ENCODE measurements at places on chromosomes 6 and 20. TPM values are rescaled to one million over a fixed set of nuclear protein-coding genes. Genes with fewer than 3 reads are reported as not detected.

ZNF334 gene
- polyA plus RNA-seq: 2.6 TPM

DNA sequence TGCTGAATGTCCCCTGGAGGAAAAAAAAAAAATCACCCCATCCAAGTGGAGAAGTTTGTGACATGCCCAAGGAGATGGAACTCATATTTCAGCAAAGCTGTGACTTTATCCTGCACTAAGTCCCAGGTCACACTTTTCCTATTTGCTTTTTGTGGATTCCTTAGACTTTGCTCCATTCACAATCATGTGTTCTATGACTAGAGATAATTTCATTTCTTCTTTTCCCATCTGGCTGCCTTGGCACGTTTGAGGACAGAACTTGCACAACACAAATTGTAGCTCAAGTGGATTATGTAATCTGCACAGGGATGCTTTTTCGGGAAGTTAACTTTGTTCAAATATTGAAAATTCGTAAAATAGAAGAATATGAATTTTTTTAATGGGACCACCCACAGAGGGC lies 100.7 kb upstream of the PTPN1 start:
- no peak for DNase-seq

GRCh38 chr6:5446362-5447075 lies 185.2 kb downstream of the FARS2 start:
- DNase-seq: no peak

DNA sequence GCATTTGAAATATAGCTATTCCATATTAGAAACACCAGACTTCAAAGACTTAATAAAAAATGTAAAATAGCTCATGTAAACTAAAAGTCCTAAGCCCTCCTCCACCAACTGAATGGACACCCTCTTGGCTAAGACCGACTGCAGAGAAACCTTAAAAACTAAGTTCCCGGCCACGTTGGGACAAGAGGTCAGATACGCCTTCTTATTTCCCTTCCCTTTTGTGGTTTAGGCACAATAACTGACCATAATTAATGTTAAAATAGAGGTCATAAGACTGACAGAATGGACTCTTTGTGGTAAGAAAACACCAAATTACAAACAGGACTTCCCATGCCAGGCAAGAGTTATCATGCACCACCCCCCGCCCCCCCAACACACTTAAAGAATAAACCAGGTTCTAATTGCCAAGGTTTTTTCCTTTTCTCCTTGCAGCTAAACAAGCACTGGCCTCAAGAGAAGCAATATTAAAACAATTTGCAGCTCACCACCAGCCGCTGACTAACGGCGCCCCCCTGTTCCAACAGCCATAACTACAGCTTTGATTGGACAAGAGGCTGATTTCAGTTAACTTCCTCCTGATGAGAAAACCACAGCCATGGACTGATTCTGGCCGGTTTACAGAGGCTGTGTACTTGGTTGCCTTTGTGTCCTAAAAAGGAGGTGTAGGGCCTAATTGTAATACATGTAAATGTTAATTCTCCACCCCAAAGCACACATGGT lies 10.7 kb upstream of the LAMP5 start:
- no peak for DNase-seq

DNA sequence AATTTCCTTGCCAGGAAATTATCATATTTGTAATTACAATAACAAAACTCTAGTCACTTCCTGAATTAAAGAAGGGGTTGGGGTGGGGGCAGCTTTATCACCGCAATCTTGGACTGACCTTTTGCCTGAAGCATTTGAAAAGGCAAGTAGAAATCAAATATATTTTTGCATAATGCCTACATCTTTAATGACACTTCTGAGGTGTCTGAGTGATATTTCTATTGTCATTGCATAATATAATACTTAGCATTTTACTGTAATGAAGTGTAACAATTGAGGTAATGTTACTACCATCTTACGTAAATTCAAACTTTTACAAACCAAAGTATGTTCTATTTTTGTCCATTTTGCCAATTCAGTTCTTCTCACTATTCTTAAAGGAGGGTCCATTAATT lies 65.2 kb downstream of the SYNE1 start:
- DNase-seq: no peak

DNA sequence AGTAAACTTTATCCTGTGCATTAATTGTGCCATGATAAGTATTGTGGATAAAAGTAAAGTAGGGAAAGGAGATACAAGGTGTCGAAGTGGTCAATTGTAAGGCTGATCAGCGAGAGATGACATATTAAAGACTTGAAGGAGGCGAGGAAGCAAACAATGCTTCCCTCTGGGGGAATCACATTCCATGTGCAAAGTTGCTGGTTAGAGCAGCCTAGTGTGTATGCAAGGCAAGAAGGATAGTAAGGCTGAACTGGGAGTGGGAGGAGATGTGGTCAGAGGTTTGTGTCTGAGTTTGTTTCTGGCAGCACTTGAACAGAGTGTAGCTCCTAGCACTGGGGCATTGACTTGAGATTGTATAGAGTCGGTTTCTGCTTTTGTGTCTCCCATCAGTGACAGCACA lies 122.9 kb downstream of the SLC35F1 start:
- no peak for DNase-seq

GRCh38 chr6:156585859-156586258 lies 191.3 kb upstream of the ARID1B start:
- no peak for DNase-seq

DNA sequence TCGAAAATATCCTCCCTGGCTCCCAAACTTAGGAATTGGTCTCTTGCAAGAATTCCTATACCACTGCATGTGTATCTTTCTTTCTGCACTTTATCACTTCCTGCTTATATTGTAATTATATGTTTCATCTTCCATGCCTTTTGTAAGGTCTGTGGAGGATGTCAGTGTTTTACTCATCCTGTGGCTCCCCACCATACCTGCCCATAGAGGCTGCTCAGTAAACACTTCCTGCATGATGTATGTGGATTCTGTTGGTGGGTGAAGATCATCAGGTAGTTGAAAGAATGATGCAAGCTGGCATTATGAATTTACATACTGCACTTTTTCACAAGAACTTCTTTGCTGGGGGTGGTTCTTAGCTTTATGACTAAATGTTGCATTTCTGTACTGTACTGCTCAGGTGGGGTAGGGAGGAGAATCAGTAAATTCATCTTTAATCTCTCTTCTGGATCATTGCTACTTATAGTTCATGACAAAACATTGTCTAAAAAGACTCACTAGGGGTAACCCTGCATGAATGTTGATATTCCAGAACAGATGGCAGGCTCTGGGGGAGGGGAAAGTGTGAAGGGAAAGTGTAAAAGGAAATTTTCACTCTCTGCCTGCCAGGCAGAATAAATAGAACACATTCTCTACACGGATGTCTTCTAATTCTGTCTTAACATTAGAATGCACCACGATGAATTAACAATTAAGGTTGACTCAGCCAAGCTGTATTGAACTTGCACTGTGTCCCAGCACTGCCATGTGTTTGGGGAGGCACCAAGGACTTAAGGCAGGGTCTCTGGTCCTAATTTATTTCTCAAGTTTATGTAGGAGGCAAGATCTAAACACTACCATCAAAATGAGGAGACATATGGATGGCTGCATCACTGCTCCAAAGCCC lies 36.0 kb upstream of the KLHL31 start:
- DNase-seq: no peak

PRIM2 gene
- polyA plus RNA-seq: 6.9 TPM

- no peak for DNase-seq
These were observed 229.8 kb downstream of the HAO1 start for GRCh38 chr20:7710440-7710839.

ADAM33 gene
- polyA plus RNA-seq: 111 TPM

DNA sequence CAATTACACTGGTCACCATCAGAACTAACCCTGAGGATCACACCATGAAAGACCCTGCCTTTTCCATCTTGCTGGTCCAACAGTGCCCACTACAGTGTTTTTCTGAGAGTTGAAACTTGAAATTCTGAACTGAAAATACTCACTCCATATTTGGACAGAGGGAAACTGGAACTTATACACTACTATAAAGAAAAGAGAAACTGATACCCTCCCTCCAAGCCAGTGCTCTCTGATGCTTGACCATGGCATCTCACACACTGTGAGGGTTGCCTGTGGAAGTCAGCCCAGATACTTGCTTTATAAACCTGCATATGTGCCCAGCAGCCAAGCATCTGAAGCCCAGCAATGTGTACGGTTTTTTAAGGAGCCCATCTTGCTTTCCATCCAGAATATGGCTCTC lies 108.7 kb downstream of the FOXA2 start:
- no peak for DNase-seq

TCP11 gene
- 0.15 TPM for polyA plus RNA-seq

DEFB124 gene
- 0.52 TPM for polyA plus RNA-seq

BEND3 gene
- 1.0 TPM for polyA plus RNA-seq

SLC17A9 gene
- 3.2 TPM for polyA plus RNA-seq

DNA sequence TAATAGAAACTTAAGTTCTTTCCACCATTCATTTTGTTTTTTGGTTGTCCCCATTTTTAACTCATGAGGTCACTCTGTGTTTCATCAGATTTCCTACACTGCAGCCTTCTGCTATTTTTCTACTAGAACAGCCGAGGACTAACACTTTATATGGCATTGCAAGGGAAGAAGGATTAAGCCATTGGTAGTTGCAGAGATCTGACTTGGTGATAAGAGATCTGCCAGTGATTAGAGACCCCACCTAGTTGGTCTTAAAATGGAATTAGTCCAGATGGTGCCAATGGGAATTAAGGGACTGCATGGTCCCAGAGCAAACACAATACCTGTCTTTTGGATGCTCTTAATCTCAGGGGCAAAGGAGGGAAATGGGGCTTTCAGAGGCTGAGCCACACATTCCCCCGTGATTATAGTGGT lies 125.5 kb upstream of the TMEM170B start:
- no peak for DNase-seq

DNA sequence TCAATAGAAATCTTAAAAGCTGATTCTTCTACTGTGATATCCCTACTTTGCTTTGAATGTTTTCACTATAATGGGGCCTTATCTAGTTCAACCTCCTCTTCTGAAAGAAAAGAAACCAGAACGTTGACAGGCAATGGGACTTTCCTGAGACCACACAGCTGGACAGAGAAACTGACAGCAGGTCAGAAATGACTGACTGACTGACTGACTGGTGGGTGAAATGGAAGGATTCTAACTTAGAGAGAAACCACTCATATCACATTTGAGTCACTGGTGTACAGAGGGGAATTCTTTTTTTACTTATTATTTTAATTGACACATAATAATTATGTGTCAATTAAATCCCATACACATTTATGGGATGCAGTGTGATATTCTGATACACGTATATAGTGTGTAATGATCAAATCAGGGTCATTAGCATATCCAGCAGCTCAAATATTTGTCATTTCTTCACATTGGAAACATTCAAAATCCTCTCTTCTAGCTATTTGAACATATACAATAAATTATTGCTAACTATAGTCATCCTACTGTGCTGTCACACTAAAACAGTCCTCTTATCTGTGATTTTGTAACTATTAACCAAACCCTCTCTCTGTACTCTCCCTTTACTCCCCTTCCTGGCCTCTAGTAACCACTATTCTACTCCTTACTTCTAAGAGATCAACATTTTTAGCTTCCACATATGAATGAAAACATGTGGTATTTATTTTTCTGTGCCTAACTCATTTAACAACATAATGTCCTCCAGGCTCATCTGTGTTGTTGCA lies 64.8 kb upstream of the NRSN1 start:
- no peak for DNase-seq

- DNase-seq: no peak
These were observed 142.1 kb upstream of the SULF2 start for GRCh38 chr20:47927385-47927851.

GRCh38 chr6:41372832-41373626 lies 37.6 kb downstream of the NCR2 start:
- DNase-seq: no peak

GRCh38 chr6:33878562-33878961 lies 74.8 kb upstream of the MLN start:
- DNase-seq: no peak

QKI gene
- polyA plus RNA-seq: 72.2 TPM

TREM1 gene
- polyA plus RNA-seq: 0.66 TPM

DNA sequence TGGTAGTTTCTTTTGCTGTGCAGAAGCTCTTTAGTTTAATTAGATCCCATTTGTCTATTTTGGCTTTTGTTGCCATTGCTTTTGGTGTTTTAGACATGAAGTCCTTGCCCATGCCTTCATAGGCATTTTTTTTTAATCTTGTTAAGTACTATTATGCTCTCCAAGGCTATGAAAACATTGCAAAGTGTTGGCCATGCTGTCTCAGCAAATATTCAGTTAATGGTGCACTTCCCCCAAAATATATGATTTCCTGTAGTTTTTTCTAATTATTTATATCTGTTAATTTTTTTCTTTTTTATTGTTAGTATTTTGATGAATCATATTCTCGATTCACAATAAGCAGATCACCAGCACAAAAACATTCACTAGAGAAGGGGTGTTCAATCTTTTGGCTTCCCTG lies 806.1 kb upstream of the FLRT3 start:
- no peak for DNase-seq

DNA sequence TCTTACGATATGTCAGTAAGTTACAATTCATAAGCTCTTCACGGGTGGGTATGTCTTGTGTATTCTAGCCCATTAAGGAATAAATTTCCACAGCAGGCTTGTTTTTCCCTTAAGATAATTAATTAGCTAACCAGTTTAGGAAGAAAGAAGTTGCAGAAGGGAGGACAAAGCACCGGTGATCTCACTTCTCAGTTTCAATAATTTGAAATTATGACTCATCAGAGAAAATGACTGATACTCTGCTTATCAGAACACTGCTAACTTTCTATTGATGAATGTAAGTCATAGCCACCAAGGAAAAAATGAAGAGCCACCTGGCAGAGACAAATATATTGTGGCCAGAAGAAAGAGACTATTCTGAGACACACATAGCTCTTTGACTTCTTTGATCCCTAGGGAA lies 35.0 kb upstream of the ENTPD6 start:
- DNase-seq: no peak

SSTR4 gene
- polyA plus RNA-seq: 0.06 TPM

DNA sequence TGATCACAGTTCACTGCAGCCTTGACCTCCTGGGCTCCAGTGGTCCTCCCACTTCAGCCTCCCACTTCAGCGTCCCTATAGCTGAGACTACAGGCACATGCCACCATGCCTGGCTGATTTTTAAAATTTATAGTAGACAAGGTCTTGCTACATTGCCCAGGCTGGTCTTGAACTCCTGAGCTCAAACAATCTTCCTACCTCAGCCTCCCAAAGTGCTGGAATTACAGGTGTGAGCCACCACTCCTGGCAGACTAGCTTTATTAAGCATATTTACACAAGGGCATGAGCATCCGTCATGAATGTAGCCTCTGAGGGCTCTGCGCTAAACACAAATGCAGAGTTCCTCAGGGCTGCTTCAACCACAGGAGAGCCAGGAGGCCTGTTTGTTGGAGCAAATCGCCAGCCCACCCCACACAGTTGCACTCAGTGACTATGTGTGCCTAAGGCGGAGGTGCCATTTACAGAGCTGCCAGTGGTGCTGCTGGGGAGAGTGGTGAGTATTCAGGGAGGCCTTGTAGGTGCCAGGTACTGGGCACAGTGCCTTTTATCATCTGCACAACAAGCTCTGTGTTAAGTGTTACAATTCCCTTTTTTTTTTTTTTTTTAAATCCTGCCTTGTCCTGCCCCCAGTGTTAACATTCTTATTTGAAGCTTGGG lies 78.2 kb downstream of the PSMG4 start:
- DNase-seq: no peak

- no peak for DNase-seq
These were observed 3.0 kb downstream of the THBD start for GRCh38 chr20:23046431-23046830.
